ENCODE measurements at places on chromosomes 7 and 10.

DNA sequence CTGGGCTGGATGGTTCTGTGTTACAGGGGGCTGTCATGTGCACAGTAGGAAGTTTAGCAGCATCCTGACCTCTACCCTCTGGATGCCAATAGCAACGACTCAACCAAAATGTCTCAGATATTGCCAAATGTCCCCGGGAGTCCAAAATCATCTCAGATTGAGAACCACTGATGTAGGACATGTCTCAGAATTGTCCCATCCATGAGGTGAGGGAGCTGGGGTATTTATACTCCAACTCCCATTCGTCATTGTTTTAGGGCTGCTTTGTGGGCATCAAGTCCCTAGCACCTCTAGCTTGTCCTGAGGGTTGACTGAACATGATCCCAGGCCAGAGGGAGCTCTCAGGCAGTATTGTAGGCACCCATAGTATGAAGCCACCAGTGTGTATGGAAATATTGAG is 25.2 kb upstream of the COMTD1 start:
- no peak for DNase-seq

DNA sequence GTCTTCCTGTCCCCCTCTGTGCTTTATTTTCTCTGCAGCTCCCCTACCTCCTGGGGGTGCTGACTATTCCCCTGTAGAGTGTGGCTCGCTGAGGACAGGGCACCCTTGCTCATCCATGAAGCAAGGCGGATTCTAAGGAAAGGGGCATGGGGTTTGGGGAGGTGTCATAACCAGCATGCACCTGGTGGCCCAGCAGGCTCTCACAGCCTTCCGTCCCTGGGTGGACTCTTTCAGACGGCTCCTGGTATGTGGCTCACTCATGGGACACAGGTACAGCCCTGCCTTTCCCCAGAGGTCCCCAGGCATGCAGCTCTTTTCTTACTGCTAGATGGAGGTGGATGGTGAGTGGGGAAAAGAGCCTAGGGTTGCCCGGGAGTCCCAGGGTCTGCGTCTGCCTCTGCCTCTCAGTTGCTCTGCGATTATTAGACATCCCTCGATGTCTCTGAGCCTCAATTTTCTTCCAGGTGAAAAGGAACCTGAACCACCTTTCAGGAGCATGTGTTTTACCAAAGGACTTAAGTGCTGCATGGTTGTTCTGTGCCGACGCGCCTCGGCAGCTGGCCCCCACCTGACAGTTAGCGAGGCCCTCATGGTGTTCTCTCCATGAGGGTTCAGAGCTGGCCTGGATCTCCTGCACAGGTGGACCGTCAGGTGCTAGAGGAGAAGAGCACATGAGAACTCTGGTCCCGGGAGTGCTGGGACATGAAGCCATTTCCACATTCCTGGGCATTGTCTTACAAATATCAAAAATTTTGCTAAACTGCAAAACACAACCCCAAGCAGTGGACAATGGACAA is 172.5 kb upstream of the SHH start:
- no peak for DNase-seq

DNA sequence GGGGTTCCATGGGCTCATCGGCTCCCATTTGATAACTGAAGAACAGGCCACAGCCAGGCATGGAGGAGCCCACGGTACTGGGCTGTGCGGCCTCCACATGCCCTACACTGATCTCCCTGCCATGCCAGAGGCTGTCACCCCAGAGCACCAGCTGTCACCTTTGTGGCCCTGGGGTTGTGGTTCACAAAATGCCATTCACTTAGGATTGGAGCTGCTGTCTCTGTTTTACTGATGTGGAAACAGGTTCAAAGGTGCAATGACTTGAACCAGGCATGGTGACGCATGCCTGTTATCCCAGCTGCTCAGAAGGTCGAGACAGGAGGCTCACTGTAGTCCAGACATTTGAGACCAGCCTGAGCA is 4.3 kb upstream of the UPK3B start:
- DNase-seq, result no peak

- no peak for DNase-seq
Measured at GRCh38 chr7:119007236-119007635, 782.7 kb downstream of the ANKRD7 start.

DNA sequence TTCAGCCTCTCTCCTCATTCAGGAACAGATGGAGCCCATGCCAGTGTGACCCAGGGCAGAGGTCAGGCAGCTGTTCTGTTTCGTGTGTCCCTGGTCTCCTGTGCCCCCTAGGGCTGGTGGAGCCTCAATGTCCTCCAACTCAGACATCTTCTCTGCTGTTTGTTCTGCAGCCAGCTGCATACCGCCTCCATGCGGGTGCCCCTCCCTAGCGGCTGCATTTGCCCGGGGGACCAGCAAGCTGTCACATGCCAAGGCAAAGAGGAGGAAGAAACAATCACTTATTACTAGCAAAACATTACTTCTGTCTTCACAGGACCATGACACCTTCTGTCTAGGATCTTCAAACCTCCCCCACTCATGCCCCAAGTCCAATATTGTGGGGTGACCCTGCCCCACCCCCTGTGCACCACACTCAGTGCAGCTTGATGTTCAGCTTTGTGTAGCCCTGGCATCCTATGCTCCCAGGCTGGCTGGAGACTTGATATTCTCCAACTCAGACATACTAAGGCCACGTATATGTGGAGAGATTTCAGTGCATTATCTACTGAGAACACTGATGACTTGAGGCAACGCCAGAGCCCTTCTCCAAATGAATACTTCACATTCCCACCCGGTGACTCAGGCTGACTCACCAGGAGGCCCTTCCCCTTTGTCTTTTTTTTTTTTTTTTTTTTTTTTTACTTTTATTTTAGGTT is 188.9 kb downstream of the SKIDA1 start:
- DNase-seq, result no peak

DNA sequence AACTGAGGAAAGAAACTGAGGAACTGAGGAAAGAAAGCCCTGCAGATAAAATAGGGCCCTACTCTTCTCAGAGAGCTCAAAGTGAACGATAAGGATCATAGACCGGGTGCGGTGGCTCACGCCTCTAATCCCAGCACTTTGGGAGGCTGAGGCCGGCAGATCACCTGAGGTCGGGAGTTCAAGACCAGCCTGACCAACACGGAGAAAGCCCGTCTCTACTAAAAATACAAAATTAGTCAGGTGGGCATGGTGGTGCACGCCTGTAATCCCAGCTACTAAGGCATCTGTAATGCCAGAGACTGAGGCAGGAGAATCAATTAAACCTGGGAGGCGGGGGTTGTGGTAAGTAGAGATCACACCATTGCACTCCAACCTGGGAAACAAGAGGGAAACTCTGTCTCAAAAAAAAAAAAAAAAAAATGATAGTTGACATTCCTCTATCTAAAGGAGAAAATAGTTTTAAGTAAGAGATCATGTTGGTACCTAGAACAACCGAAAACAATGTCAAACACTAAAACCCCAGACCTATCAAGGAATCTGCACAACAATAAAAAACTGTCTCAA is 2.5 kb downstream of the MKRN1 start:
- no peak for DNase-seq

- no peak for DNase-seq
Measured at GRCh38 chr7:127940381-127941160, 90.7 kb downstream of the LRRC4 start.

GRCh38 chr10:49651039-49651835 is 28.2 kb upstream of the C10orf53 start:
- no peak for DNase-seq
